Fibroblast of mammary gland (primary cell): ENCODE measurements at places on chromosomes 3 and 15.

GRCh38 chr3:37024820-37025405, 31.6 kb downstream of the MLH1 start:
- no peak for DNase-seq

DNA sequence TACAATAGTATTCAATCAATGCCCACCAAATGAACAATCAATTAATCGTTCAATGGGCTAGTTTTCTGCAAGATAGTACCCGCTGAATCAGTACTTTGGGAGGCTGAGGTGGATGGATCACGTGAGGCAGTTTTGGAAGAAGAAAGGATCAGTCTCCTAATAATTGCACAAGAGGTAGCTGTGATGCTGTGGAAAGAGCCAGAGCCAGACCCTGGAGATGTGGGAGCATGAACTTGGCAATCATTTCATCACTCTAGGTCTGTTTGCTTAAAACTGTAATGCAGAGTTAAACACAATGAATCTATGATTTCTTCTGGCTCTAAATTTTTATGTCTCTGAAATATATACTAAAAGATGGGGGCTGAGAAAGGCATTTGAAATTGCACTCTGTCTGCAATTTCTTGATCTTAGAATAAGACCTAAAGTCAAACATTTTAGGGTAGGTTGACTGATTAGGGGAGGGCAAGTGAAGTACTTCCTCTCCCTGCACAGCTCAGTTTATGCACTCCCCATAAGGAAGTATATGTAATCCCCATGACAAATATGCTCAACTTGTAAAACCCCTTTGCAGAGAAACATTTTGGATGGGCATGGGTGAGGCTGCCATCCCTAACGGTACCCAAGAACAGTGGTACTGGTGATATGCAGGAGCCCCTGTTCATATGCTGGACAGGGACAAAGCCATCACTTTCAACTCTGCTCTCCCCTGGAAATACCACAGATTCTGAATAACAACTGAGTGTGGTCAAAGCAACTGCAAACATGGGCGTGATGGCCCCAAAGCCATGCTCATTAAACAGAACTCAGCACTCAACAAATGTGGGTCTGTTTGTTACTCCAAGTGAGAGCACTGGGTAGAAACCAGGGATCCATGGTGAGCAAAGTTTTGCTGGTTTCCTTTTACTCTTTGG, 28.6 kb upstream of the SPATA12 start:
- no peak for DNase-seq

- DNase-seq, result no peak
Observed at GRCh38 chr3:188253800-188254452, 100.0 kb downstream of the LPP start.

GRCh38 chr3:114879059-114880031, 267.7 kb downstream of the ZBTB20 start:
- peak; percentile 84 for DNase-seq

GRCh38 chr3:74409066-74409465, 205.4 kb downstream of the CNTN3 start:
- no peak for DNase-seq

GRCh38 chr3:11770477-11771391, 76.0 kb downstream of the TAMM41 start:
- peak; percentile 85 for DNase-seq

DNA sequence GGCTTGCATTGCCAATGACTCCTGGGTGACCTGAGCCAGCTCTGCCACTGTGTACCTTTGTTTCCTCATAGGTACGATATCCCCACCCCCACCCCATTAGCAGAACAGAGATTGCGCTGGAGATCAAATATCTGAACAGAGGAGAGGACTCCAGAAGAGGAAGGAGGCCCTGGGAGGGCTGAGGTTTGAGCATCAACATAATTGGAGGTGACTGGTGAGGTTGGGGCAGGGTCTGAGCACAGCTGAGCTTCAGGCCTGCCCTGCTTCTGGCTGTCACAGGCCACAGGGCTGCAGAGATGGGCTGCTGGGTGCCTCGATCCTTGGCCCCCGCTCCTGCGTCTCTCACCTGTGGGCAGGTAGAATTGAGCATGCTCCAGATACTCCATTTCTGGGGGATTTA, 21.3 kb upstream of the CACNA2D2 start:
- no peak for DNase-seq

- peak; percentile 72 for DNase-seq
Observed at GRCh38 chr15:67997996-67998395, 56.1 kb upstream of the PIAS1 start.

- DNase-seq, result no peak
Observed at GRCh38 chr3:1252061-1252430, 159.2 kb downstream of the CNTN6 start.

DNA sequence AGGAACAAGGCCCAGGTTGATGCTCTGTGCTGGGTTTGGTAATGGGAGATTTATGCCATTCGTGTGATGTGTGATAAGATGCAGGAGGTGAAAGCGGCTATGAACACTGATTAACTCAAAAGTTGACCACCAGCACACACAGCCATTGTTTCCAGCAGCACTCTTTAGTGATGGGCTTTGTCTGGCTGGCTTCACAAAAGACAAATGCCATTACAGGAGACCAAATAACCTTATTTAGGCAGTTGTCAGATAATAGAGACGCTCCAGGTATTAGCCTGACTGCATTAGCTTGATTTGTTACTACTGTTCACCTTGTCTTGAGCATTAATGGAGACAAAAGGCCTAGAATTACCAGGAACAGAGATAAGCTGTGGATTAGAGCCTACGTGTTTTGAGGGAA, 5.1 kb downstream of the HESX1 start:
- DNase-seq, result no peak

DNA sequence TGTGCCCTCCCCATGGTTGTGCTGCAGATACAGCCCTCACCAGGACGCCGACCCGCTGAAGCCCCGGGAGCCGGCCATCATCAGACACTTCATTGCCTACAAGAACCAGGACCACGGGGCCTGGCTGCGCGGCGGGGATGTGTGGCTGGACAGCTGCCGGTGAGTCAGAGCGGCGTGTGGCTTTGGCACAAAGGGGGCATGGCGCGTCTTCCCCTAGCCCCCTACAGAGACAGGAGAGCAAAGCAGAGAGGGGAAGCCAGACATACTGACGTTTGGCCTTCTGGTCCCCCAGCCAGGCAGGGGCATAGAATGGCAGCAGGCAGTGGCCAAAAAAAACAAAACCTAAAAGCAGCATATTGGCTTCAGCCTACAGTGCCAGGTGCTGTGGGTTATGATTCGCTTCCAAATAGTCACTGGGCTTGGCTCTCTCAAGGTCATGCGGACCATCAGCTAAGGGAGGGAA, 64.0 kb downstream of the MESD start:
- DNase-seq, result no peak

GRCh38 chr3:49076646-49077045, 17.2 kb downstream of the QRICH1 start:
- no peak for DNase-seq

DNA sequence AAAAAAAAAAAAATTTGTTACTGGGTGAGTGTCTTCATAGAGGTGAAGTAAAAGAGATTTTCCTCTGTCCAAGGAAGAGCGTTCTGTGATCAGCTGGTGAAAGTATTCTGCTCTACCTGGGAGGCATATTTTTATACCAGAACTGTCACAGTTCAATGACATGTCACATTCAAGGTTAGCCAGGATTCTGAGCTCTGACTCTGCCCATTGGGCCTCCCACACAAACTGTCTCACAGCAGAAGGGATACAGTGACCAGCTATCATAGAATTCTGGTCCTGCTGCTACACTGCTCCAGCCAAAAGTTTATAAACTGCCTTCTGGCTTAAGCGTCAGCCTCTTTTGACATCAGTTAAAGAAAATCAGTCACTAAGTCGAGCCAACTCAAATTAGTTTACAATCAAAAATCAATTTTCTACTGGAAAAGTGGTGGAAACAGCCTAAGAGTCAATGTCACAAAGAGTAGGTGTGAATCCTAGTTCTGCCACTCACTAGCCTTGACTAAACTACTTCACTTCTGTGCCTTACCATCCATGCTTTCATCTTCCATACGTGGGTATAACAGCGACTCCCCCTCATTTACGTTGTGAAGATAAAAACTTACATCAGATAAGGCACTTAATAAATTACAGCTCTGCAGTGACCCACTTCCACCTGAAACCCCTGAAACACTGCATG, 52.7 kb upstream of the DCUN1D1 start:
- no peak for DNase-seq

DNA sequence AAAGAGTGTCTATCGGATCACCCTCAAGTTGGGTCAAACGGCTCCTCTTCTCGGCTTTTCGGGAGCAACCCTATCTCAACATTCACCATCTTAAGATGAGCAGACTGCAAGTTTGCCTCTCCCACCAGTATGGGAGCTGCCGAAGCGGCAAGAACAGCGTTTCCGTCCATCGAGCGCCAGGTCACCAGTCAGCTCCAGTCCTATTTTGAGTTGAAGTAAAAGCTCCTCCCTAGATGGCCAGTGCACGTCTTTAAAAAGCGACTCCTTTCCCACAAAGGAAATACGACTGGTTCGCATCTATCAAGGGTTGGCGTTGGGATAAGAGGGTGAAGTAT, 369 bp upstream of the U2SURP start:
- no peak for DNase-seq

GRCh38 chr3:46584598-46585467, 18.7 kb upstream of the LRRC2 start:
- DNase-seq, result no peak

DNA sequence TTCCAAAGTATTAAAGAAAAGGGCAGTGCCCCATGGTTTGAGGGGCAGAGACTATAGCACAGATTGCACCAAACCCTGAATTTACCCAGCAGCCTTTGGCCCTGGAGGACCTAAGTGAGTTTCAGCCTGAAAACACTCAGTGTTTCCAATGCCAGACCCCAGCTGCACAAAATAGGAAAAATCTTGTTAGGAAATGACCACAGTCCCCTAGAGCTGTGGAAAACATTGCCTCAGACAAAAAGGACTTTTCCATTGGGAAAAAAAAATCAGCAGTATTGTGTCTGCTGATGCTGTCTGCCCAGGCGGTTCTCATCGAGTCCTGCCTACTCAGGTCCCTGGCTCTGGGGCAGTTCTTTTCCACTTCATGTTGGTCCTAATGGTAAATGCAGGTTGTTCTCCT, 121.7 kb upstream of the DLG1 start:
- peak; percentile 35 for DNase-seq

- no peak for DNase-seq
Observed at GRCh38 chr3:51691021-51691420, 15.8 kb upstream of the GRM2 start.
